ENCODE measurements at places on chromosomes 4 and X. TPM values are rescaled to one million over a fixed set of nuclear protein-coding genes. Genes with fewer than 3 reads are reported as not detected.

Gene AADAT
- not detected for total RNA-seq

Gene GAGE12E
- not detected for total RNA-seq

Gene NPY1R
- total RNA-seq = not detected

Gene ANOS1
- not detected for total RNA-seq

Gene EDA2R
- 5.8 TPM for total RNA-seq
